ENCODE measurements at places on chromosomes 7 and 10.
A peak's percentile ranks its signal among the peaks of the same experiment; 100 is the strongest.

DNA sequence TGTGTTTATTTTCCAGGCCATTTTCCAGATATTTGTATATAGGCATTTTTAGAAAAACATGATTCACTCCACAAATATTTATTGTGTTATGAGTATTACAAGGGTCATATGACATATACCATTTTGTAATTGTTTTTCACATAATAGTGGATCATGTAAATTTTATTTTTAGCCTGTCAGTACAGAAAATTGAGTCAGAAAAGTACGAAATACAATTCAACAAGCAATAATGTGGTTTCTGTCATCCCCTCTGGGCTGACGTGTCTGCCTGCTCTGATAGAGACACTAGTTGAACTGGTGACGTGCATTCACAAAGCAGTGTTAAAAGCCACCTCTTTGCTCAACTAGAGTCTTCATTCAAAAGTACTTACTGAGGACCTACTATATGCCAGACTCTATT, 97.9 kb upstream of the STEAP1B start:
- DNase-seq, result no peak

DNA sequence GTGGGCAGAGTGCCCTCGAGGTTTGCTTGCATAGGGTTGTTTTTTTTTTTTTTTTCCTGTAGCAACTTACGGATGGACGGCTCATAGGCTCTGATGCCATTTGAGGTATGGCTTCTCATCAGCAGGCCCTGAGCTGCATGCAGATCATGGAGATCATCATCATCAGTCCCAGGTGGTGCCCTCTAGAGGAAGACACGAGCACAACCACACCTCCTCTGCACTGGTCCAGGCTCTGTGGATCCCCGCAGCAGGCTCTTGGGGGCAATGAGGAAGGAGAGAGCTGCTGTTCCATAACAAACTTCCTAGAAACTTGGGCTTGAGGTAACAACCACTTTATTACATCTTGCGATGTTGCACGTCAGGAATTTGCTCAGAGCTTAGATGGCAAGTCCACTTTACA, 132.7 kb upstream of the CXCL12 start:
- no peak for DNase-seq

GRCh38 chr7:155685791-155686160, 41.3 kb downstream of the RBM33 start:
- DNase-seq, result no peak

DNA sequence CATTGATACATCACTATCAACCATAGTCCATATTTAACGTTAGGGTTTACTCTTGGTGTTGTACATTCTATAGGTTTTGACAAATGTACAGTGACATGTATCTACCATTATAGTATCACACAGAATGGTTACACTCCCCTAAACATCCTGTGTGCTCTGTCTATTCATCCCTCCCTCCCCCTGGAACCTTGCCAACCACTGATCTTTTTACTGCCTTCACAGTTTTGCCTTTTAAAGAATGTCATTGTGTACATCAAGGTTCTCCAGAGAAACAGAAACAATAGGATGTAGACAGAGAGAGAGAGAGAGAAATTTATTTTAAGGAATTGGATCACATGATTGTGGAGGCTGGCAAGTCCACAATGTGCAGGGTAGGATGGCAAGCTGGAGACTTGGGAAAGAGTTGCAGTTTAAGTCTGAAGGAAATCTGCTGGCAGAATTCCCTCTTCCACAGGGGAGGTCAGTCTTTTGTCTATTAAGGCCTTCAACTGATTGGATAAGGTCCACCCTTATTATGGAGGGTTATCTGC, 45.1 kb upstream of the CCNJ start:
- DNase-seq, result no peak

DNA sequence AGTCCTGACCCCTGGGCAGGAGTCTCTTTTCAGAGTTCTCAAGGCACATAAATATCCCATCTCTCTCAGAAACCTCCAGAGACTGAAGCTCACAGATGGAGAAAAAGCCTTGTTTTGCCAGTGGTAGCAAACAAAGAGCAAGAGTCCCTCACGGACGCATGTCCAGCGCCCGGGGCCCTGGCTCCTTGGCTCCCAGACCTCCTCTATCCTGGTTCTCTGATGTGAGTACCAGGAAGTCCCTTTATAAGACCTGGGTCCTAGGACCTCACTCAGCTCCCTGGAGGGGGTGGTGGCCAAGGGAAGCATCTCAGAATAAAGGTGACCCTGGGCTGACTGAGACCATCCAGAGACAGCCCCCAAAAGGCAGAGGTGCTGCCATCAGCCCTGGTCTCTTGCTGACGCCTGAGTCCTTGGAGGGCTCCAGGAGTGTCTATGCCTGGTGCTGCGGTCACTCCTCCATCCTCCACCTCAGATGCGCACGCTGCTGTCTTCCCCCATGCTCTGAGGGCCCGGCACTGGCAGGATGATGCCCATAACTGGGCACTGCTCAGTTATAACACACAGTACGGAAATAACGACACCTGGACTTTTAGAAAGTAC, 221.5 kb downstream of the TNS3 start:
- no peak for DNase-seq

- no peak for DNase-seq
These were observed 41.8 kb downstream of the INSIG1 start for GRCh38 chr7:155339474-155339873.

DNA sequence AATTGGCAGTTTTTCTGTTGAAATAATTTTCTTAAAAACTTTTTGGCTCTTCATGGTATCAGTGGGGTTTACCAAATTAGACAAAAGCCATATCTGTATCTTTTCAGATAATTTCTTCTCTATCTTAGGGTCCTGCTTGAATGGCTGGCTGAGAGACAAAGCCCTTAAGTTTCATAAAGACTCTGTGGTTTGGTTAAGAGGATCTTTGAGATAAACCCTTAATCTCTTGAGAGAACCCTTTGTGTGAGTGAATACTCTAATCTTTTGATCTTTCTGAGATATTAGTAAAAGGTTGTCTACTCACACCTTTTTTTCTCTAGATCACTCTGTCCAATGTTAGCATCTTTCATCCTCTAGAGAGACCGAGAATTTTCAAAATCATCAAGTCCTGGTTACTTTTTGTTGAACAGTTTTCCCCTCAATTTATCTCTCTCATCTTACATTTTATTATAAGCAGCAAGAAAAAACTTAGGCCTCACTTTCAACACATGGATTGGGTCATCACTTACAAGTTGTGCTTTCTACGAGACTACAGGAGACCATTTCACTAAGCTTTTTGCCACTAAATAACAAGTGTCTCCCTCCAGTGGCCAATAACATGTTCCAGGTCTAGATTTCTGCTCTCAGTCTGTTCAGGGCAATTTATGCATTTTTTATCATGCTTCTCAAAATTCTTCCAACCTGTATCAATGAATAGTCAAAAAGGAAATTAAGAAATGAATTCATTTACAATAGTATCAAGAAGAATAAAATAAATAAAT, 28.4 kb downstream of the DNAJC9 start:
- peak; percentile 10 for DNase-seq

- no peak for DNase-seq
These were observed 132.7 kb downstream of the JCAD start for GRCh38 chr10:29926693-29927048.

DNA sequence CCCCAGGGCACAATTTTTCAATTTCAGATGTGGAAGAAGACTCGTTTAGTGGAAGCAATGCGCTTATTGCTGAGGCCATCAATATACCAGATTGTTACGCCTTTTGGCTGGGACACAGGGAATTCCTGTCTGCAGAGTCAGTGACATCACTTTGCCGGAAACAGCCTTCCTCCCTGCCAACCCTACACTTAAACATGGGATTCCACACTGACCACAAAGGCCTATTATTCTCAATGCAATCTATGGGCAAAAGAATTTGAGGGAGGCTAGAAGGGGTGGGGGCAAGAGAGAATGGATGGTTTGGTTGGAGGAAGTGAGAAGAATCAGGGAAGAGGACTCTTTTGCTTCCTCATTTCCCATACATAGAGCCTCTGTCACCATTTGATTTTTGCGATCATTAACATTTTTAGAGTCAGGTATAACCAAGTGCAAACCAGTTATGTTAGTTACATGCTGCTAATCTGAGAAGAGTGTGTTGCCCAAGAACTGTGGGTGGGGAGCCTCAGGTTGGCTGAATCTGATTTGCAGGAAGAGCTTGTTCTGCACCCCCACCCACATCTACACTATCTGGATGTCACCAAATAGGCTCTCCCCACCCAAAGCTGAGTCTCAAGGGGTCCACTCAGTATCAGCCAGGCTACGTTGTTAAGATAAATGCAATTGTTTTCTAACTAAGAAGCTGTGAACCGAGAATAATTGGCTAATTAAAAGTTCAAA, 58.2 kb downstream of the ENTPD1 start:
- DNase-seq, result no peak

GRCh38 chr10:109624939-109625338, 298.4 kb downstream of the XPNPEP1 start:
- DNase-seq, result no peak

GRCh38 chr10:77782328-77783061, 144.1 kb downstream of the DLG5 start:
- DNase-seq, result no peak

- DNase-seq, result no peak
These were observed 59.6 kb upstream of the ANAPC16 start for GRCh38 chr10:72156223-72156622.

- no peak for DNase-seq
These were observed 26.2 kb upstream of the CDCA7L start for GRCh38 chr7:21971780-21972396.

DNA sequence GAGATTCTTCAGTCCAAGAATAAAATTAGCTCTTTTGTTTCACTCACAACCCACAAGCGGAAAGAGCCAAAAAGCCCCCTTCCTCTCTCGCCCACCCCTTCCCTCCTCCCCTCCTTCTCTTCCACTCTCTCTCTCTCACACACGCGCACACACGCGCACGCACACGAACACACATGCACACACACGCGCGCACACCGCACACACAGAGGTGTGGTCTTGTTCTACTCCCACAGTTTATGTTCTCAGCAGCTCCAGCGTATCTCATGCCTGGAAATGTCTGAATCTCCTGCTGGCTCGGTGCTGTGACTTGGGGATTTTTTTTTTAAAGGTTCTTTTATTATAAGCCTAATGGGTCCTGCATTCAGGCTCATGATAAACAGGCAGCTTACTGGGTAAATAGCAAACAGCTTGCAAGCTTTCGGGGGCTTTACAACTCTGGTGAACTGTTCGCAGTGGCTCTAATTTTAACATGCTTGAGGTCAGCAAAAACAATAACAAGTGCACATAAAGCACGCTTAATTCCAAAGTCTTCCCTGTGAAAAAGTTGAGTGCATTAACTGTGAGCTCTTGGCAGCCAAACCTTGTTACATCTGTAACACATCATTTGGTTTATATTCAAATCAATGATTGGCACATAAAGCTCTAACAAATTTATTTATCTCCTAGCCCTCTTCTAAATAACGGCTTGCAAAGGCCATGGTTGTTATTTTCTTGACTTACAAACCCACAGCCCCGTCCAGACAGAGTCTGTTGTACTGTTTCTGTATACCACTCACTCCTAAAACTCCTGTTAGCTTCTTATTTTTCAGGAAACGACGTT, 424.1 kb upstream of the MGMT start:
- DNase-seq, result no peak

DNA sequence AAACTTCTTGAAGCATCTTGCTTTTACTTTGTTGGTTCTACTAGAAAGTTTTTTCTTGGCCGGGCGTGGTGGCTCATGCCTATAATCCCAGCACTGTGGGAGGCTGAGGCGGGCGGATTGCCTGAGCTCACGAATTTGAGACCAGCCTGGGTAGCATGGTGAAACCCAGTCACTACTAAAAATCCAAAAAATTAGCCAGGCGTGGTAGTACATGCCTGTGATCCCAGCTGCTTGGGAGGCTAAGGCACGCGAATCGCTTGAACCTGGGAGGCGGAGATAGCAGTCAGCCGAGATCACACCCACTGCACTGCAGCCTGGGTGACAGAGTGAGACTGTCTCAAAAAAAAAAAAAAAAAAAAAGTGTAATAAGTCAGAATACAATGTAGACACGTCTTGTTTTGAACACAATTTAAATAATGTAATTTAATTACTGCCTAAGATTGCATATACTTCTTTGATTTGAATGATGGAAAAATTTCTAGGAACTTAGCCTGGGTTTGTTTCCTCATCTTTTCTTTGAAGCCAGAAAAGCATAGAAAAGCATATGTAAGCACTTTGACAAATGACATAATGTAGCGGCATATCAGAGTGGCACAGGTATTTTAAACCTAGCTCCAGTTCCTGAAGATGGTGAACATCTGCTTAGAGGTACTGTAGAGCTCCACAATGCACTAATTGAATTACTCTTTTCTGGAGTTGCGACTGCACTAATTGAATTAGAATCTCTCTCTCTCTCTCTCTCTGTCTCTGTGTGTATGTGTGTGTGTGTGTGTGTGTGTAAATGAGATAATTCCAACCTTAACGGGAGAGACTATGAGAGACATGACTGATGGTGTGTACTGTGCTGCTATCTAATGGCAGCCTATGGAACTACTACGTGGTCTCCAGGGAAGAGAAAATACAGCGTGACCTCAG, 87.8 kb downstream of the BTRC start:
- DNase-seq, result peak; percentile 29

Data from HuH-7.5 (cell line).